ENCODE measurements at places on chromosomes 1 and 21.

- DNase-seq, result no peak
These were observed 69.2 kb downstream of the UMODL1 start for GRCh38 chr21:42140196-42140934.

GRCh38 chr1:179883745-179884138 is 1.7 kb downstream of the TOR1AIP1 start:
- peak; percentile 57 for DNase-seq

DNA sequence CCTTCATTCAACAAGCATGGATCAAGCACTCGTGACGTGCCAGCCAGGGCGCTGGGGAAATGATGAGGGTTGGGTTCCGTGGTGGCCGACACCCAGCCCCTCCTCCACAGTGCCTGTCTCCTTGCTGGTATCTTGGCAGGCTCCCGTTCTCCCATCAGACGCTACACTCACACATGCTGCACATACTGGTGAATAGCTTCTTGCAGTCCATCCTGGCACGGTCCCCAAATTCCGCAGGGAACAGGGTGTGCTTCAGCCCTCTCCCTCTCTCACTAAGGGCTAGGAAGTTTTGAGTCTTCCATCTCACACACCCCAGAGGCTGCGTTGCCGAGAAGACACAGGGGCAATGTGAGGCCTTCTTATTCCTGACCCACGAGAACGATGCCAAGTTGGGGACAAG is 10.1 kb upstream of the MEF2D start:
- DNase-seq, result no peak

DNA sequence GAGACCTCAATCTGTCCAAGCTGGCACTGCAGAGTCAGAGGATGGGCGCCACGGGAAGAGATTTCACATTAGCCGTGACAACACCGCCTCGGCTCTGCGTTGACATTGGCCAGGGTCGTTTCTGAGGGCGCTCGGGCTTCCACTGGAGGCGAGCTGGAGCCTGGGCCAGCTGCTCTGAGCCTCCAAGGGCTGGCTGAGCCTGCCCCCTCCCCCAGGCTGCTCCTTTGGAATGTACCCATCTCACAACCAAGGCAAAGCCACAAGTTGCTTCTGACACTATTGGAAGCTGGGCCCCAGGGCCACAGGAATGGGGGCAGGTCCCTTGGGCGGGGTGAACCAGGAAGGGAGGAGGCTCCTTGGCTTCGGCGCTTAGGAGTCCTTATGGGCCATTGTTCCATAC is 12.7 kb downstream of the GPR3 start:
- no peak for DNase-seq

GRCh38 chr1:160082926-160083325 is 1.6 kb downstream of the KCNJ9 start:
- no peak for DNase-seq

DNA sequence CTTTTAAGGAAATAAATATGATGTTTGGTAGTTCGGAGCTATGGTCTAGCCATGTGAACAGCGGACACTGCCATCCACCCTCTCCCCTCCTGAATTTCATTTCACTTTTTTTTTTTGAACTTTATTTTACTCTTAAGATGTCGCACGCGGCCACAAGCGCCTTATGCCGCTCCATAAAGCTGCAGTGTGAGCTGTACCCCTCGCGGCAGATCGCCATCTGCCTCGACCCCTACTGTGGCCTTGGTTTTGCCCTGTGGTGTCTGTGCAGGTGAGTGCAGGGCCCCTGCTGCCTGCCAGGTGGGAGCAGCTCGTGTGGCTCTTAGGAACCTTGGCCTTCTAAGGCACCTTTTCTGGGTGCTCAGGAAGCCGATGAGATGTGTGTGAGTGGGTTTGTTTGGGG is 48.1 kb downstream of the S100B start:
- no peak for DNase-seq

DNA sequence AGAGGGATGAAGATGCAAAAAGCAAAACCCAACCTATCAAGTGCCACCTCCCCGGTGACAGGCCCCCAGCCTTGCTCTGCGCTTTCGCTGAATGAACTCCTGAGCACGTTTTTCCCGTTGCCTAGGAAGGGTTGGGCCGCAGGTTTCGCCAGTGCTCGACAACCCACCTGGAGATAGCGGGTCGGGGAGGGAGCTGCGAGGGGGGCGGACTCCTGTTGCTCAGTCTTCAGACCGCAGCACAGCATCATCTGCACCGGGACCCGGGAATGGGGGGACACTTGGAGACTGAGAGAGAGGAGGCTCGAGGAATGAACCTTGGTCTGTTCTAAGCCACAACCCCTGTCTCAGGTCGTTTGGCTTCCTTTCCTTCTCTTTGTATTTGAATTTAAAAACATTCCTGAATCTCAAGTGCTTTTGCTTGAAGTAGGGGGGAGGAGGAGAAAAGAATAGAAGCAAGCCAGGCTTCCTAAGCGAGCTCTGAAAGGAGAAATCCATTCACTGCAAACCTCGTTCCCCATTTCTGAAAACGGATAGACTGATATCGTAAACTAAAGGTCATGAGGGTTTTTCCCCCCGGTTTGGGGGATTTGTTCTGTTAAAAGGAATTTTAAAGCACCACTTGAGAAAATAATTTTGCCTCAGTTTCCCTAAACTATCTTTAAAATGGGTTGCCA is 1.2 kb downstream of the AK5 start:
- no peak for DNase-seq

- DNase-seq, result no peak
These were observed 65.9 kb upstream of the FAM20B start for GRCh38 chr1:178959543-178960460.

DNA sequence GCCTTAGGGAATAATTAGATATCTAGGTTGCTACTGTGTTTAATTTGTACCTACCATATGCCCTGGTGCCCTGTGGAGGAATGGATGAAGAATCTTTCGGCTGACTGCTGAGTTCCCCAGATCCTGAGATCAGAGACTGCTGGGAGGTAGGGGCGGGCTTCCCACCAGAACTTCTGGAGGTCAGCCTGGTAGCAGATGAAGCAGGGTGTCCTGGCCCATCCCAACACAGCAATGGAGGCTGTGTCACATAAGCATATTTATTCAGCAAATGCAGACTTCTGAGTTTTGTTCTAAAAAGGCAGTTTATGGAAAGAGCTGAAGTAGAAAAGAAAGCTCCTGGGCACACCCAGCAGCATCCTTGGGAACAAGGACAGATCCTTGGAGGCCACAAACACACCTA is 74.0 kb downstream of the KRTAP19-8 start:
- no peak for DNase-seq

DNA sequence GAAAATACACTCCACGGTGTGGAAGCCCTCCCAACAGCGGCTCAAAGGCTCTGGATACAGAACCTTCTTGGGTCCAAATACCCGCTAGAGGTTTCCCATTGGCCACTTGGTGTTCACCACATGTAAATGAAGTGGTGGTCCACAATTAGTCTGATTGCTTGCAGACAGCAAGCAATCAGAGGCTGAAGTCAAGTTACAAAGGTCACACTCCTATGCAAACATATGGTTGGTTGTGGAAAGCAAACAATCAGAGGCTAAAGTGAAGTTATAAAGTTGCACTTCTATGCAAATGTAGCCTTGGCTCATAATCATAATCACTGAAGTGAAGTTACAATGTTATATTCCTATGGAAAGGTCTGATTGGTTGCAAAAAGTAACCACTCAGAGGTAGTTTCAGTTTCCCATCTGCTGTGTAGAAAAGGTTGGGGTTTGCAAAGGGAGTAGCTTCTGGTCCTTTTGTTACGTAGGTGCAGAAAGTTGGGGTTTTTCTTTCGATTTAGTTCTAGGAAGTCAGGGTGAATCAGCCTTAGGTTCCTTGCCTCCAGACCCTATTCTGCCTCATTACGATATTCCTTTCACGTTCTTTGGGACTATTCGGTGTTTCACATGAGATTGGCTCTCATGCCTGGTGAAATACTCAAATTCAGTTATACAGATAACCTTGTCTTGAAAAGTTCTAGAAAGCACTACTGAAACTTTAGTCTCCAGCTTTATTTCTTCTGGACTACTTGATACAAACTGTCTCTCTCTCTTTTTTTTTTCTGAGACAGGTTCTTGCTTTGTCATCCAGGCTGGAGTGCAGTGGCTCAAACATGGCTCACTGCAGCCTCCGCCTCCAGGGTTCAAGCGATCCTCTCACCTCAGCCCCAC is 36.7 kb upstream of the MTF2 start:
- peak; percentile 6 for DNase-seq

DNA sequence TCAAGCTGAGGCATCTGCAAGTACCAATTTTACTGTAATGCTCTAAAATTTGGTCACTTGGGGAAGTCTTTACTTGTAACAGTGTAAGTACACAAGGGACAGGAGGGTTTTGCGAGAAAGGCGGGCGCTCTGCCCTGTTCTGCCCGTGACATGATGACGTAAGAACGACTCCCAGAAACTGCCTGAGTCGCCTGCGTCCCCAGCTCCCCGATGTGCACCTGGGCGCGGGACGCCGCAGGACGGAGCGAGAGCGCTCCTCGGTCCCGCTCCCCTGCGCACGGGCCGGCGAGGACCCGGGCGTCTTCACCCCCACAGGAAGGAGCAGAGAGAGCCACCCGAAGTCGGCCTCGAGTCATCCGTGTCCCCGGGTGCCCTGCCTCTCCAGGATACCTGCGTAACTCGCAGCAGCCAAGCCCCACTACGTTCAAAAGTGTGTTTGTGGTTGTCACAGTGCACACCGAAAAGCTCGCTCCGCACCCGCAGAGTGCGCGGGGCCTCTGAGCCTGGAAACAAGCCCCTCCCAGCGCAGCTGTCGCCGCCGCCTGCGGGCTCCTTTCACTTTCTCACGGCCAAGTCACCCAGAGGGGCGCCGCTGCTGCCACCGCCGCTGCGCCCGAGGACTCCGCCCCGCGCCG is 3.3 kb upstream of the ZBTB18 start:
- no peak for DNase-seq

- no peak for DNase-seq
These were observed 16.2 kb downstream of the HLX start for GRCh38 chr1:220895412-220895946.

GRCh38 chr1:117825414-117825813 is 104.0 kb downstream of the GDAP2 start:
- no peak for DNase-seq

GRCh38 chr1:181386340-181386739 is 97.0 kb upstream of the CACNA1E start:
- DNase-seq, result no peak

GRCh38 chr1:3625151-3625907 is 514 bp downstream of the TPRG1L start:
- no peak for DNase-seq

DNA sequence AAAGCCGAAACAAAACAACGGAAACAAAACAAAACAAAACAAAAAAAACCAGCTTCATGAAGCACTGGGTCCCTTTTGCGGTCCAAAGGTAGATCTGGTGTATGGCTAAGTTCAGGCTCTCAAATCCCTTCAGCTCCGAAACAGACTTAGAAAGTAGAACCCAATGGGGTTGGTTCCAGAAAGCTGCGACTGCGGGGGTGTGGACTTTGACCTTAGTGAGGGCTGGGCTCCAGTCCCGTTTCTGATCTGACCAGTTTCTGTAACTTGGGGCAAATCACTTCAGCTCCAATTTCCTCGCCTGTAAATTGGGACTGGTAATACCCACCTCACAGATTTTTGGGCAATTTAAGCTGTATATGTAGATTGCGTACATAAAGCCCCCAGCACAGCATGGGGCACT is 105.2 kb downstream of the ZSCAN20 start:
- no peak for DNase-seq

- no peak for DNase-seq
These were observed 25.1 kb upstream of the NUF2 start for GRCh38 chr1:163296504-163297263.

GRCh38 chr21:46161633-46162592 is 6.5 kb upstream of the FTCD start:
- no peak for DNase-seq

GRCh38 chr1:201356701-201357100 is 20.8 kb downstream of the TNNT2 start:
- DNase-seq, result no peak

- no peak for DNase-seq
These were observed 1.0 kb downstream of the FTCD start for GRCh38 chr21:46154155-46154954.

DNA sequence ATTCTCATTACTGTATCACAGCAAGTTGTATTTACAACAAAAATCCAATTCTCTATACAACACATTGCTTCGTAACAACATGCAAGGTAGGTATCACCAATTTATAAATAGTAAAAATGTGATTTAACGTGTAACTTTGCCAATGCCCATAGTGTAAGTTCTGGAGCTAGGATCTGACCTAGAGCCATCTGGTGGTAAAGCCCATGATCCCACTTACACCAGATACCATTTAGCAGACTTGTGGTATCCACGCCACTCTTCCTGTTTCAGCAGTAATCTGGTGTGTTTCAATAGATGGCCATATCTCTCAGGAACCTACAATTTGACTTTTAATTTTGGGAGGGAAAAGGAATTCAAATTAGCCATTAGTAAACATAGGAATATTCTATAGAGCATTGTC is 10.2 kb downstream of the SETSIP start:
- DNase-seq, result no peak

DNA sequence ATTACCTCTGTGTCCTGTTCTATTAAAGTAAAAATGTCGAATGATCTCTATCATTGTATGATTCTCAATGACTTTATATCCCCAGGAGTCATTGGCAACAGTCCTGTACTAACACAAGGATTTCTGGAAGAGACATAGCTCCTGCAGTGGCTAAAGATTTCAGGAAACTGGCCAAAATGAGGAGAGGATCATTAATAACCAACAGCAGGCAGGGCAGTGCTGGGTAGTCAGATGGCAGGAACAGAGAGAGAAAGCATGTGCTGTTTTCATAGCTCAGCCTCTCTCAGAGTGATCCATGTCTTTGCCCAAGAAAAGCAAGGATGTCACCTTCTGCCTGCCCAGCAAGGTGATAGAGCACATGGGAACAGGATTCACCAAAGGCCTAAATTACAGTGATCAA is 604.7 kb upstream of the PLXNA2 start:
- no peak for DNase-seq

Measured in effector memory CD4-positive, alpha-beta T cell (primary cell).